ENCODE measurements at places on chromosomes 11 and 22.

- no peak overlapping the region for H3K4me3 ChIP-seq
- H3K4me1 ChIP-seq, result no peaks in the 10 kb centered on the region
- H3K27ac ChIP-seq, result no peak overlapping the region
- no peak for DNase-seq
Observed at GRCh38 chr11:44036811-44037657, 10.7 kb upstream of the ACCSL start.

DNA sequence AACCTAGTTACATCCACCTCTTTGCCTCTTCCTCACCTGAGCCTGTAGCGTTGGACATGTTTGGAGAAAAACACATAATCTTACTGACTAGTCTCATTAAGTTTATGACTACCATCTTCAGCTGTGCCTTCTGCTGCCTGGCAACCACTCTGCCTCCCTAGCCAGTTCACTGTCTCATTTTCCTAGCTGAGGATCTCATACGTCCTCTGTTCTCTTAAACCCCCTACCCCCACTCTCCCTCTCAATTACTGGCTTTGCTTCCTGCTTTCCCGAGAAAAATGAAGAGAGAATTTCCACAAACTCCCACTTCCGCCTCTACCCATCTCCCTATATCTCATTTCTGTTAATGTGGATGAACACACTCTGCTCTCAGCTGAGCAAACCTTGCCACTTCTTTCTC lies 239.3 kb upstream of the POU2AF2 start:
- no peak overlapping the region for H3K27ac ChIP-seq
- no peak overlapping the region for H3K4me3 ChIP-seq
- H3K4me1 ChIP-seq, result no peaks in the 10 kb centered on the region
- H3K36me3 ChIP-seq, result no peaks in the 10 kb centered on the region
- H3K27me3 ChIP-seq, result no peaks in the 10 kb centered on the region
- no peak for DNase-seq

- peak overlapping the region; percentile 61 for H3K27ac ChIP-seq
- peak overlapping the region; percentile 88 for H3K4me3 ChIP-seq
- H3K4me1 ChIP-seq, result peaks cover 19% of the 10 kb centered on the region
- no peaks in the 10 kb centered on the region for H3K27me3 ChIP-seq
Observed at GRCh38 chr11:75561426-75562047, 516 bp upstream of the SERPINH1 start.

- no peak overlapping the region for H3K4me3 ChIP-seq
- H3K4me1 ChIP-seq, result peaks cover 10% of the 10 kb centered on the region
- no peaks in the 10 kb centered on the region for H3K27me3 ChIP-seq
- H3K27ac ChIP-seq, result no peak overlapping the region
- H3K36me3 ChIP-seq, result peaks cover 40% of the 10 kb centered on the region
- no peak for DNase-seq
Observed at GRCh38 chr22:32407312-32407711, 4.7 kb downstream of the RTCB start.

- no peak for DNase-seq
- peaks cover 14% of the 10 kb centered on the region for H3K4me1 ChIP-seq
- H3K36me3 ChIP-seq, result no peaks in the 10 kb centered on the region
- no peak overlapping the region for H3K4me3 ChIP-seq
- no peak overlapping the region for H3K27ac ChIP-seq
Observed at GRCh38 chr11:119361056-119361787, 14.7 kb upstream of the MFRP start.

GRCh38 chr22:24523873-24524272 lies 28.7 kb downstream of the UPB1 start:
- H3K36me3 ChIP-seq, result no peaks in the 10 kb centered on the region
- no peak overlapping the region for H3K4me3 ChIP-seq
- H3K27ac ChIP-seq, result no peak overlapping the region
- no peaks in the 10 kb centered on the region for H3K27me3 ChIP-seq
- no peaks in the 10 kb centered on the region for H3K4me1 ChIP-seq
- no peak for DNase-seq

DNA sequence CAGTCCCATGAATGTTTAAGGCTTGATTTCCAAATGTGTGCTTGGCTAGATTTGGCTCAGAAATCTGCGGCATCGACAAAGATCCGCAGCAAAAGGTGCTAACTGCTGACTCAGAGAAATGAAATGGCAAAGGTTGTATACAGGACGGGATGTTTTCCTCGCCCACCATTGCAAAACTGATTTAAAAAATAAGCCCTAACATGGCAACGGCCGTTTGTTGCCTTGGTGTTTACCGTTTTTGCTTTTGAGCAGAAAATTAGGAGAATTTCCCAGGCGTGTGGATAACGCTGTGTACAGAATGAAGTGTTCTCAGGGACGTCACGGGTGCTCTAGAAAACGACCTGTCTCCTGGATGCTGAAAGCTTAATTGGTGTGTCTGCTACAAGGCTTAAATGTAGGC lies 70.2 kb downstream of the ARHGAP8 start:
- H3K36me3 ChIP-seq, result no peaks in the 10 kb centered on the region
- DNase-seq, result no peak
- H3K4me3 ChIP-seq, result no peak overlapping the region
- H3K27ac ChIP-seq, result no peak overlapping the region

- no peaks in the 10 kb centered on the region for H3K27me3 ChIP-seq
- peaks cover 60% of the 10 kb centered on the region for H3K36me3 ChIP-seq
- no peaks in the 10 kb centered on the region for H3K4me1 ChIP-seq
- H3K27ac ChIP-seq, result no peak overlapping the region
- no peak for DNase-seq
Observed at GRCh38 chr11:43908683-43909082, 28.1 kb downstream of the ALKBH3 start.

DNA sequence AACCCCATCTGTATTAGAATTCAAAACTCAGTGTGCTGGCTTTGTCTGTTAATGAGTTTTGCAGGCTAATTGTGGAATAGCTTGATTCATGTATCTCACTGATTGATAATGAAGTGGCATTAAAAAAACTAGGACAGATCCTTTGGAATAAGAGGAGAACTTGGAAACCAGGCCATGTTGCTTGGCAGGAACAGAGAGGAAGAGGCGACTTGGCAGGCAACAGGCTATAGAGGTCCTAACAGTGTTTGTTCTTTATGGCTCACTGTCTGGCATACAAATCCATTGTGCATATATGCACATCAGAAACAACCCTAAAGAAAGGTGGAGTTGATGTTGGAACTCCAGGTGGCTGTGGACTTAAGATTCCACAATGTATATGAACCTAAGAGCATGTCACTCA lies 17.4 kb upstream of the OR9I1 start:
- H3K4me1 ChIP-seq, result no peaks in the 10 kb centered on the region
- DNase-seq, result no peak
- no peak overlapping the region for H3K4me3 ChIP-seq
- no peak overlapping the region for H3K27ac ChIP-seq

- peaks cover 10% of the 10 kb centered on the region for H3K4me1 ChIP-seq
- DNase-seq, result no peak
- H3K36me3 ChIP-seq, result no peaks in the 10 kb centered on the region
- no peaks in the 10 kb centered on the region for H3K27me3 ChIP-seq
Observed at GRCh38 chr11:46555267-46556054, 38.4 kb downstream of the AMBRA1 start.

DNA sequence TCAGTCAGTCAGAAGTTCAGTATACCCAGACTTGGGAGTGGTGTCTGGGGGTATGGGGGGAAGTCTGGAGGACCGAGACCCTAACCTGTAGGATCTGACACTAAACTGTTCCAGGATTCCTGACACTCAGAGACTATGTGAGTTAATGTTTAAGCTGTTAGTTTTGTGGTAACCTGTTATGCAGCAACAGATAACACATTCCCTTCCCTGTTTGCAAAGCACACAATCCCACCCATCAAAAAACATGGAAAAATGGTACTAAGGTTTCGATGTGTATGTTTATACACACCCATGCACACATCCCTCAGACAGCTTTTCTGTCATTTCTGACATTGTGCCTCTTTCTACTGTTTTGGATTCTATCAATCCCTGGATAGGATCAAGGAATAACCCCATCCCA lies 27.6 kb downstream of the ZNF280B start:
- H3K4me3 ChIP-seq, result no peak overlapping the region
- no peak for DNase-seq
- no peaks in the 10 kb centered on the region for H3K36me3 ChIP-seq
- no peaks in the 10 kb centered on the region for H3K27me3 ChIP-seq
- no peak overlapping the region for H3K27ac ChIP-seq

DNA sequence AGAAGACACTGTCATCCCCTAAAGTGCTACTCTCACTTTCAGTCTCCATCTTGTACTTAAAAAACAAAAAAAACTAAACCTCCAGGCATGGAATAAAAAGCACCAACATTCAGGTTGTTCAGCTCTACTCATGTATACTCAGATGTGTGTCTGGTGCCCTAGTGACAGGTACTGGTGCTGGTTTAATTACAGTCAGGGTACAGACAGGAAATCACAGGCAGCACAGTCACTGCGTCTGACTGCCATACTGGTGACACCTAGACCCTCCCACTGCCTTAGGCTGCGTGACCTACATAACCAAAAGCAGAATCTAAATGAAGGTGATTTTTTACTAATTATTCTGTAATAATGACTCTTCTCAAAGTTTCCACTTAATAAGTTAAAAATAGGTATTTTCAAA lies at the start of gene ARHGAP32:
ARHGAP32 (minus strand) TSS at position 176 of the 400 bp plus-strand sequence; CDS start at position 49, 127 bp downstream.
- no peaks in the 10 kb centered on the region for H3K4me1 ChIP-seq
- no peak for DNase-seq
- H3K36me3 ChIP-seq, result no peaks in the 10 kb centered on the region
- H3K27ac ChIP-seq, result no peak within 1 kb of the TSS

DNA sequence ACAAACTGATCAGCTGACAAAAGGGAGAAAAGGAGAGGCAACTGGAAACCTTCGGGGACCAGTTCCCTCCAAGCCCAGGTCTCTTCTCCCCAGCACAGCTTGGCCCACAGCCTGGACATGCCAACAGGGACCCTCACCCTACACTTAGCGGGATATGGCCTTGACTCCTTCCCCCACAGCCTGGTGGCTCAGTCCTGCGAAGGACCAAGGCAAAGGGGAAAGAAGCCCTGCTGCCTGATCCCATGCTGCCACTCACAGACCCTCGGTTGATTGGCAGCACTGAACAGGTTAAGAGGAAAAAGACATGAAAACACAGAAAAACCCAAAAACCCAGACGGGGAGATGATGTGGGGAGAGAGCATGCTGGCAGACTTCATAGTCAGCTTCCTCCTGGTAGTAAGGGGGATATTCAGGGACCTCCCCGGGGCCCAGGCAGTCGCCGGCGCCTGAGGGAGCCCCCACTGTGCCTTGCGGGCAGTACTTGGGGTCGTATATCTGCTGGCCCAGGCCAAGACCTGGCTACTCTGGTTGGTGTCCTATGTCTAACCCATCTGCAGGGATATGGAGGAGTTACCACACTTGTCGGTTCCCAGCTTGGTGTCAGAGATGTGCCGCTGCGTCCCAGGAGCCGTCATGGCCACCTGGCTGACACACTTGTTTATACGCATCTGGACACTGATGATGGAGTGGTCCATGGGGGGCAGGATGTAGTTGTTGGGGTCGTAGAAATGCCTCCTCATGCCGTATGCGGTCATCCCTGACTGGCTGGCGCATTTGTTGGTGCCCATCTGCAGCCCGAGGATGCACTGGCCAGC lies 34.2 kb upstream of the HORMAD2 start:
- DNase-seq, result no peak
- no peaks in the 10 kb centered on the region for H3K27me3 ChIP-seq

DNA sequence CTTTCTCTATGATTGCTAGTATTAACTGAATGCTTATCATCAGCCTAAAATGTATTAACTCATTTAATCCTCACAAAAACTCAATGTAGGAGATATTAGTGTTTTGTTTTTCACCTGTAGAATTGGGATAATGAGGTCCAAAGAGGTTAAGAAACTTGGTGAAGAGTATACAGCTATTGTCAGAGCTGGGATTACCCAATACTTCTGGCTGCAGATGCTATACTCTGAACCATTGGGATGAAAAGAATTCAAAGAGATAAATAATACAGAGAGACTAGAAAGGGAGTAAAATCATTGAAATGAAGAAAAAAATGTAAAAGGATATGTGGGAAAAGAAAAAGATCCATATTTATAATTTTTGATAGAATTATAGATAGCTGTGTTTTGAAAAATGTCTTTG lies 137.1 kb downstream of the TRPC6 start:
- no peaks in the 10 kb centered on the region for H3K36me3 ChIP-seq
- H3K4me1 ChIP-seq, result no peaks in the 10 kb centered on the region
- H3K27ac ChIP-seq, result no peak overlapping the region
- H3K27me3 ChIP-seq, result no peaks in the 10 kb centered on the region
- no peak overlapping the region for H3K4me3 ChIP-seq

- no peak for DNase-seq
- H3K27me3 ChIP-seq, result no peaks in the 10 kb centered on the region
- H3K36me3 ChIP-seq, result no peaks in the 10 kb centered on the region
Observed at GRCh38 chr11:72743321-72744221, 8.6 kb downstream of the ARAP1 start.

- peaks cover 10% of the 10 kb centered on the region for H3K4me1 ChIP-seq
- no peaks in the 10 kb centered on the region for H3K27me3 ChIP-seq
- no peak for DNase-seq
Observed at GRCh38 chr22:21051831-21052400, 6.2 kb downstream of the LRRC74B start.

DNA sequence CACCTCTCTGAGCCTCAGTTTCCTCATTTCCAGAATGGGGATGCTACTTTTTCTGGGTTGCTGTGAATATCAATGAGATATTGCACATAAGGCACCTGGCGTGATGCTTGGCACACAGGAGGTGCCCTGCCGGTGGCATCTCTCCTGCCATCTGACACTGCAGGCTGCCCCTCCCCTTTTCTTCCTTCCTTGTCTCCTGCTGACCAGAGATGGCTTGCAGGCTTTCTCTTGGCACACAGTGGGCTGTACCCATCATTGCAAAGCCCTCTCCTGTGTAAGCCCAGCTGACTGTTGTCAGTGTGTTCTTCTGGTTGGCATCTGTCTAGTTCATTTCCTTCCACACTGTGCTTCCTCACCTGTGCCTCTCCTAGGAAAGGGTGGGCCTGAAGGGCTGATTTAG lies 91.7 kb downstream of the MYO18B start:
- no peak overlapping the region for H3K4me3 ChIP-seq
- H3K4me1 ChIP-seq, result no peaks in the 10 kb centered on the region
- no peak for DNase-seq
- H3K27me3 ChIP-seq, result no peaks in the 10 kb centered on the region

DNA sequence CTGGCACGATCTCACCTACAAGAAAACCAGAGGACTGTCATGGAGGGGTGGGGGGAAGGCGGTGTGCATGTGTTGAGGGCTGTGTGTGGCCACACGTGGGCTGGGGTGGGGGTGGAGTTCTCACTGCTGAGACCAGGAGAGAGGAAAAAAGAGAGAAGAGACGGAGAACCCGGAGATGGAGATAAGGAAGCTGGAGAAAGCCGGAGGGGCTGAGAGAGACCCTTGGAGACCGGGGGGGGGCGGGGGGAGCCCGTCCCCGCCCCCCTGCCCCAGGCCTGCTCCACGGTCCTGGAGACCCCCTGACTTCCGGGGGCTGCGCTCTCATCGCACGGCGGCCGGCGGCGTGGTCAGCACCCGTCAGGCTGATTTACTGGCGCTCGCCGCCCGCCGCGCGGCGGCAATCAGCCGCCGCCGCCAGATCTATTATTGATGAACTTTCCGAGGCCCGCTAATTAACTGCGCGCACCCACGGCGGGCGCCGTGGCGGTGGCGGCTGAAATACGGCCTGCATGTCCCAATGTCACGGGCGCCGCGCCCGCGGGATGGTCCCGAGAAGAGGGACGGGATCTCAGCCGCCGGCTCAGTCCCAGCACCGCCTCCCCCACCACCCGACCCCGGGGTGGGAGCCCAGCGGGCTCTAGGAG lies 187.4 kb downstream of the MN1 start:
- no peak for DNase-seq
- H3K4me1 ChIP-seq, result no peaks in the 10 kb centered on the region
- H3K36me3 ChIP-seq, result no peaks in the 10 kb centered on the region
- H3K4me3 ChIP-seq, result no peak overlapping the region
- no peak overlapping the region for H3K27ac ChIP-seq
